IMR-90 (cell line): ENCODE measurements at places on chromosomes 2 and 18. TPM values are rescaled to one million over a fixed set of nuclear protein-coding genes. Genes with fewer than 3 reads are reported as not detected.

FOXD4L1 gene
- total RNA-seq, result not detected in 2 replicates

NDUFB3 gene
- 41.0 and 105 TPM in 2 replicates for total RNA-seq

MYO1B gene
- 116 and 167 TPM in 2 replicates for total RNA-seq

GRCh38 chr2:64943387-64944150 lies 45.6 kb upstream of the SLC1A4 start:
- DNase-seq, result peak; percentile 19

DNA sequence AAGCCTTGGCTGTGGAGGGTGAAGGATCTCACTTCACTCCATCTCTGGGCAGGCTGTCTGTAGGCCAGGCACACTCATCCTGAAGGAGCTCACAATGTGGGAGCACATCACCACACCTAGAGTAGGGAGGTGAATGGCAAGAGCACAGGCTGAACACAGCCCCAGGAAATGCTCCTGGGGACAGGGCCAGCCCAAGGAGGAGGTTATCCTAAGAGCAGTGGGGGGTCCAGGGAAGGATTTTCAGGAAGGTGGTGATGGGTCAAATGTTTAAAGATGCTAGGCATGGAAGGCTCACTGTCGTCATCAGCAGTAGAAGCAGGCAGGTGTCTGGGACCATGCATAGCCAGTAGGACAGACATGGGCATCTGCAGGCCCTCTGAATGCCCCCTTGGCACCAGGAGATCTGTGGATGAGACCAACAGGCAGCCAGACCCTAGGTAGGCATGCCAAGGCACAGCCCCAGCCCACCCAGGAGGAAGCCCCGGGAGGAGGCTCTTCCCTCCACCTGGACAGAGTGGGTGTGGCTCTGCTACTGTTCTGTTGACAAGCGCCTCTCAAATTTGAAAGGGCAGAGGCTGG lies 91.7 kb upstream of the RAB6C start:
- no peak for DNase-seq

DNA sequence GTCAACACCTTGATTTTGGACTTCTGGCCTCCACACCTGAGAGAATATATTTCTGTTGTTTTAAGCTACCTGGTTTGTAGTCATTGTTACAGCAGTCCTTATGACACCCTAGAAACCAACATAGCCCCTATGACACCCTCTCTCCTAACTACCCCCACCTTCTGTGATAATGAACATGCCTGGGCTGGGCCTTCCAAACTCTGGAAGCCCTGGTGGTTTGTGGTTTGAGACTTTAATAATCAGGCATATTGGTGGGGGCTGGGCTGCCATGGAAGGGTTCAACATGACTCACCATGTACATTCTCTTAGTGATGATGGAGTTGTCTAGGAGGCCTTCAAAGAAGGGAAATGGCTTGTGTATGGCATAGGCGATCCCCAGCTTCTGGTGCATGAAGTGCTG lies 3.3 kb downstream of the SP110 start:
- DNase-seq, result no peak

GRCh38 chr2:26993768-26994167 lies 23.3 kb downstream of the MAPRE3 start:
- DNase-seq, result no peak

GRCh38 chr18:79560861-79561210 lies 118.8 kb upstream of the CTDP1 start:
- no peak for DNase-seq

DNA sequence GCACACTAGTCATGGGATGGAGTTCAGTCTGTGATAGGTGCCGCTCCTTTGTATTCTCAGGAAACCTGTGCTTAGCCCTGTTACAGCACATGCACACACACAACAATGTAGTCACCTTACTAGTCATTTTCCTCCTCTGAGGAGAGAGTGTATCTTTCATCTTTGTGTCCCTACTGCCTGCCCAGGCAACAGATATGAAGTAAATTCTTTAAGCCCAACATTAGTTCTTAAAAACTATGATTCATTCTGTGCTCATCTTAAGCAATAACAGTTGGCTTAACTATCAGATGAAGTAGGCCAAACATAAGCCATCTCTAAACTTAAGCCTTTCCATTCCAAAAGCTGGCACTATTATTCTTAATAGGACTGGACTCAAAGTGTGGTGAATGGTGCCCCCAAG lies 186.5 kb downstream of the LNPK start:
- DNase-seq, result peak; percentile 52

DNA sequence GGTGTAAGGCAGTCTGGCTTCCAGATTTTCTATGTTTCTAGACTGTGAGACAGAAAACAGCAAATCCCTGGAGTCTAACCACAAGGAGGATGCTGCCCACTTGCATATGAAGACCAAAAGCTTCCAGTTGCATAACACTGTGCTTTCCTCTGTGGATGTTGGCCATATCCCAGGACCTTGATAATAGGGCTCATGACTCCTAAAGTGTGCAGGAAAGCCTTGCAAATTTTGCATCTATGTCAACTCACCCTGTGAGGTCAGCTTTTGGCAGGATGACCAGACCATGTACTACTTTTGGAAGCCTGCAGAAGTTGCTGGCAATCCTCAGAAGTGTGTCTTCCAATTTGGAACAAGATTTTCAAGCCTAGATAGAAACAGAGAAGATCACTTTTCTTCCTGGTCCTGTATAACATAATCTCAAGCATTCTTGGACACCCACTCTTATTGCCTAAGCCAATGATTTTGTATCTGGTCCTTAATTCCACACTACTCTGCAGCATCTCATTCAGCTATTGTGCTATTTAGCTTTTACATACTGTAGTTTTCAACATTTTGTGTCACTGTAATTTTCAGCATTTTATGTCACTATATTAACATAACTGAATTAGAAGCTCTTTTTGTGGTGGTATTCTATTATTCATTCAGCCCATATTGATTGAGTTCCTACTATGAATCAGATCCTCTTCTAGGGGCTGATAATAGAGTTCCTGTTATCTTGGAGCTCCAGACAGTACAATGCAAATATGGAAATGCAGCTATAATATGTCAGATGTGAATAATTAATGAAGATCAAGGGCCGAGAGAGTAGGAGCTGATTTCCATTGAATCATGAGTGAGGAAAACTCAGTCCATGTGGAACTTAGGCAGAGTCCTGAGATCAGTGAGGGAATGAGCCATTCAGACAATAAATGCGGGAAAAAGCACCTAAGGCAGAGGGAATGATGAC lies 85.3 kb upstream of the RAB27B start:
- peak; percentile 99 for DNase-seq

DNA sequence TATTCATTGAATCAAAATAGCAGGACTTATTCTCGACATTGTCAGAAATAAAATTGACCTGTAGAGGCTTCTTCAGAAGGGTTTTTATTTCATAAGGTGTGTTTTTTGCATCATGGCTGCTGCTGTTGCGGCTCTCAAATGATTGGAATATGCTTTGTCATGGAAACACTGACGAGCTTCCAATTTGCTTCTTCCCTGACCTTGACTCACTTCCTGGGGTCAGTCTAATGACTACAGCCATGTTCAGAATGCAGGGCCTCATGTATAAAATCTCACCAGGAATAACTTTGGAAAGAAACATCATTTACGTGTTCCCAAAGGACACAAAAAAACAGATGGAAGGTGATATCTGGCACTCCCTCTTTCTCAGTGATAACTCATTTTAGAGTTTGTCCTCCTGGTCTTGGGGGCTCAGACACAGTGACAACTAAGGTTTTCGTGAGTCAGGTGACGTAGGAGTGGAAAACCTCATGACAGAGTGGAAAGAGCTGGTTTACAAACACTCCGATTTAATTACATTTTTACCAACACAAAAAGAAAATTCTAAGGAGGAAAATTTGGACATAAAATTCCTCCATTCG lies 467.0 kb upstream of the RAB12 start:
- peak; percentile 72 for DNase-seq
